ENCODE measurements at places on chromosomes 7 and 10.

DNA sequence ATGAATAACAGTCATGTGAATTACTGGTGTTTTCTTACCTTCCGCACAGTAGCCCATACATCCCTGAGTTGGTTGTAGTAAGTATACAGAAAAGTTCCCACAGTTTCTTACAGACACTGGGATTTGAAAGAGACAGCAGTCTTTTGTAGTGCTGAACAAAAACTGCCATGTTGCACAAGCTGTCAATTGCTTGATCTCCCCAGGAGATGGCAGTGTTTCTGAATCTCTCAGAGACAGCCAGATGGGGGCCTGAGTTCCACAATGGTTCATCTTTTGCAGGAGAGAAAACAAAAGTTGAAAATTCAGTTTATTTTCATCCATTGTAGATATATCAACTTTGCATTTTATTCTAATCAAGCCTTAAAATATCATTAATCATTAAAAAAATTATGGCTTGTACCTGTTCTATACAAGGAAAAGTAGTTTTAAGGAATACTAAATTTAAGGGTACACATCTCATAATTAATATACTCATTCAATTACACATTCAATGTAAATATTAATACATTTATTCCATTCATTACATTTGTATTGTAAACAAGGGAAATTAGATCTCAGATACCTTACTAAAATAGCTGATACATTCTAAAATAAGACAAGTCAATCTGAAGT lies 14.5 kb downstream of the VWDE start:
- DNase-seq = no peak

GRCh38 chr10:102914781-102915180 lies 3.3 kb upstream of the CNNM2 start:
- no peak for DNase-seq

GRCh38 chr7:79789584-79790345 lies 336.3 kb upstream of the MAGI2 start:
- no peak for DNase-seq

DNA sequence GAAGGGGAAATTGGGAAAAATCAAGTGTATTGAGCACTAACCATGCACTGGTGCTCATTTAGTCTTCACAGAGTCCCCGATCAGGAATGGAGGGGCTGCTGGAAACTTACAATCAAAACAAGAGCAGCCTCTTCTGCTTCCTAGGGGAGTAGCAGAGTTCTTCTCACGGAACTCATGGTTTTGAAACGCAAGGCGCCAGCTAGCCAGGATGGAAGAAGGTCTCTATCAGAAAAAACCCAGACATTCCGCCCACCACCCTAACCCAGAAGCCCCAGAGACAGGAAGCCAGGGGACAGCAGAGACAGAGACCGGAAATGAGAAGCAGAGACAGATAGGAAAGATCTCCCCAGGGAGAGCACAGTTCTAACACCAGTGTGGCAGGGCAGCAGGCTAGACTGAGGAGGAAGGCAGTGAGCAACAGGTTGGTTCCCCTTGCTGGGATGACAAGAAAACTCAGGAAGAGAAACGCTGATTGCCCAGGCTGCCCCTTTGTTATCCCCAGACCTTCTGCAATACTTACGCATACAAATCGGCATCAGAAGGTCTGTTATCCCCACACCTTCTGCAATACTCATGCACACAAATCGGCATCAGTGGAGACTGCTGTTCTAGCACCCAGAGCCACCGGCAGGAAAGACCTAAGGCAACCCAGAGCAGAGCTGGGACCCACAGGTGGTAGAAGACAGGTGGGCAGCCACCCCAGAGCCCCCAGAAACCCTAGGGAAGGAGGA lies 99.2 kb downstream of the CPXM2 start:
- no peak for DNase-seq

DNA sequence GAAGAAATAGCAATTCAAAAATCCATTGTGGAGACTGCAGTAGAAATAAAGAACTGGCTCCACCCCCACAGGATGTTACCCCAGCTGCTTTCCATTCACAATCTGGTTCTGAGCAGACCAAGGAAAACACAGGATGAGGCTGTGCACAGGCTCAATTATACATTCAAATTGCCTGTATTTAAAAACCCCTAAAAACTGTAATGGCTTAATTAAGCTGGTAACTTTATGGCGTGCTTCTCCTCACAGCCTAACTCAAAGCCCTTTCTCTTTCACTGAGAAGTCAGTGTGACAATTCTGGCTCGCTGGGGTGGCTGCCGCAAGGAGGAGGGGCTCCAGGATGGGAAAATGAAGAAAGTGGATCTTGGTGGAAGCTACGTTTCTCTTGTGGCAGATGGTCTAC lies 1191.1 kb downstream of the SORCS1 start:
- no peak for DNase-seq

GRCh38 chr10:76430061-76430645 lies 998.7 kb downstream of the LRMDA start:
- DNase-seq = no peak

- DNase-seq = no peak
Observed at GRCh38 chr10:122462533-122463465, 1.4 kb downstream of the HTRA1 start.

DNA sequence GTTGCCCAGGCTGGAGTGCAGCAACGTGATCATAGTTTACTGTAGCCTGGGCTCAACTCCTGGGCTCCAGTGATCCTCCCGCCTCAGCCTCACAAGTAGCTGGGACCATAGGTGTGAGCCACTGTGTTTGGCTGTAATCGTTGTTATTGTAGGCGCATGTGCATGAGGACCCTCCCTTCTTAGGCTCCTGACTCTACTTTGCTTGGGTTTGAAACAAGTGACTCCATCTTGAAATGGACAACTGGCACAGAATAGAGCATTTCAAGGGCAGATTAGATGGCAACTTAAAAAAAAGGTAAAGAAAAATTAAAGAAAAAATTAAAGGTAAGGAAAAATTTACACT lies 15.4 kb upstream of the GIMAP8 start:
- no peak for DNase-seq

DNA sequence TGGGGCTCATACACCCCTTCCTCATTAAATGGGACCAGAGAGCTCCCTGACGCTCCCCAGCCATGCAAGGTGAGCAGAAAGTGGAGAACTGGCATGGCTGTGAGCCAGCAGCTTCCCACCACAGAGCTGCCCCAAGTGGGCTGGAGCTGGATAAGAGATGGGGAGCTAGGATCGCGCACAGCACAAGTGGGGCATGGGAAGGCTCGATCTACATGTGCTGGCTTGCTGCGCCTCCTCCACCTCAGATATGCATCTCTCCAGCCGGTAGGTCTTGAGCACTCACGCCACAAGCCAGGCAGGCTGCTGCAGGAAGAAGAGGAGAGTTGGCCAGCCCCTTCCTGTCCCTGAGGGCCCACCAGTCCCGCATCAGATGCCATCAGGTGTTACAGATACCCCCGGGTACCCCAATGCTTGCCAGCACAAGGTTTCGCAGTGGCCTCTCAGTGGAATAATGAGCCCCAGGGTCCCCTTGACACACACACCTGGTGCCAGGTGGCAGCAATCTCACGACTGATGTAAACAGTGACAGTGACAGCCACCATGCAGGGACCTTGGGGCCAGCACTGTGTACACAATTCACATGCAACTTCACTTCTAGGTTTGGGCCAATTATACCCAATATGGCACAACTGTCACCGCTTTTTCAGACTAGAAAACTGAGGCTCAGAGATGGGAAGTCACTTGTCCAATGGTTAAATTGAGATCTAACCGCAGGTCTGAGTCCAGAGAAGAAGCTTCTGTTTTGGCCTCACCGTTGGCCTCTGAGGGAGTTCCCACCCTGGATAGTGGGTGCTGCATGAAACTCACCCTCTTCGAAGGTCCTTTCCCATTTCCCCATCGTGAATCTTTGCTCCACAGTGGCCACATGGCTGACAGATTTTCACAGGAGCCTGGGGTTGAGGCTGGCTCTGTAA lies 79.3 kb downstream of the OAT start:
- no peak for DNase-seq

DNA sequence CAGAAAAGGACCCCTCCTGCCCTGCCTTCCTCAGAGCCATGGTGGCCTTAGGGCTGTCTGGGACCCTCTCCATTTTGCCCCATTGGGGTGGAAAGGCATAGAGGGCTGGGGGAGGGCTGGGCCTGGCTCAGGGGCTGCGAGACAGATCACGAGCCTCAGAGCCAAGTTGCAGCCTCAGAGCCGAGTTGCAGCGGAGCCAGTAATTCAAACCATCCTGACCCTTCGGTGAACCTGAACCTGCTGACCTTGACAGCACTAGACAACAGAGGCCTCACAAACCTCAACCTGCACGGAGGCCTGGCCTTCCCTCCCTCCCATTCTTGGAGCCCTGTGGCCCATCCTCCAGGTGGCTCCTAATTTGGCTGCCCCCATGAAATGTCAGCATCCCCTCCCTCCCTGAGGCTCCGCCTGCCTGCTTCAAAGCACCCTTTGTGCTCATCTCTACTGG lies 45.4 kb downstream of the PAX2 start:
- DNase-seq = no peak

GRCh38 chr10:58994226-58995057 lies 182.0 kb upstream of the PHYHIPL start:
- DNase-seq = no peak

DNA sequence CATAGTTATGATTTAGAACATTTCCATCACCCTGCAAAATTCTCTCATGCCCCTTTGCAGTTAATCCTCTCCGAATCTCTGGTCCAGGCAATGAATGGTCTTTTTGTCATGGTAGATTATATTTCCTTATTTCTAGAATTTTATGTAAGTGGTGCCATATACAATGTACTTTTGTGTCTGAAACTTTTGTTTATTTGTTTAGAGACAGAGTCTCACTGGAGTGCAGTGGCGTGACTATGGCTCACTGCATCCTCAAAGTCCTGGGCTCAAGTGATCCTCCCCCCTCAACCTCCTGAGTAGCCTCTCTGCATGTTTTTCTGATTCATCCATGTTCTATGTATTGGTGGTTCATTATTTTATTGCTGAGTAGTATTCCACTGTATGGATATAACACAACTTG lies 23.2 kb upstream of the PDK4 start:
- no peak for DNase-seq

- no peak for DNase-seq
Observed at GRCh38 chr7:151886783-151887182, 9.9 kb upstream of the PRKAG2 start.

DNA sequence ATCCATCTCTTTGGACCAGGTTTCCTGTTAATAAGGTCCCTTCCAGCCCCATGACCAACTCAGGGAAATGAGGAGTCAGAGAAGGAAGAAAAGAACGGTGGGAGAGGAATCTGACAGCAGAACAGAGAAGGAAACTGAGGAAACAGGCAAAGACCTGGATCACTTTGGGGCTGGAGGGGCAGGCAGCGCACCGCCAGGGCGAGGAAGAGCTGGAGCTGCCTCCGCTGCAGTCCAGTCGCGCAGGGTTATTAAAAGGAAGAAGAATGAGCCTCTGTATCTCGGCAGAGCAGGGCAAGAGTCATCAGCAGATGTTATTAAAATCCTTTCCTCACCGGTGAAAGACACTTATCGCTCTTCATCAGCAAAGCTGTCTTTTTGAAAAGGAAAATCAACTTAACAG lies 37.7 kb upstream of the R3HCC1L start:
- DNase-seq = no peak

GRCh38 chr7:65235586-65235985 lies 138.1 kb upstream of the ZNF92 start:
- no peak for DNase-seq

DNA sequence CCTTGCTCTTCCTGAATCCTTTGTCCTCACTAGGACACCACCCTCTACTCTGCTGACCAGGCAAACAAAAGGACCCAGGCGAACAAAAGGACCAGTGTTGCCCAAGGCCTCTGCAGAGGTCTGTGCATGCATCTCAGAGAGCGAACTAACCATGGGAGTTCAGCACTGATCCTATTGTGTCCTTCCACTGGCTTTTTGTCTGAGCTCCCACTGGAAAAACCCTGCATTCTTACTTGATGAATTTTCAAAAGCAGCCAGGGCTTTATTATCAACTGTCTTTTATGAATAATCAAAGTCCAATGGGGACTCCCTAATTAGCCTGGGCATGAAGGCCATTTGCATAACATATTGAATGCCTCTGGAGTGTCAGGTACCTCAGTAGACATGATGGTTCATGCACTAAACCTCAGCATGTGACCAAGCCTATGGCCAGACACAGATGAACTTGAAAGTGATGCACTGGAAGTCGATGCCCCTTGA lies 140.6 kb downstream of the KCNMA1 start:
- DNase-seq = no peak

DNA sequence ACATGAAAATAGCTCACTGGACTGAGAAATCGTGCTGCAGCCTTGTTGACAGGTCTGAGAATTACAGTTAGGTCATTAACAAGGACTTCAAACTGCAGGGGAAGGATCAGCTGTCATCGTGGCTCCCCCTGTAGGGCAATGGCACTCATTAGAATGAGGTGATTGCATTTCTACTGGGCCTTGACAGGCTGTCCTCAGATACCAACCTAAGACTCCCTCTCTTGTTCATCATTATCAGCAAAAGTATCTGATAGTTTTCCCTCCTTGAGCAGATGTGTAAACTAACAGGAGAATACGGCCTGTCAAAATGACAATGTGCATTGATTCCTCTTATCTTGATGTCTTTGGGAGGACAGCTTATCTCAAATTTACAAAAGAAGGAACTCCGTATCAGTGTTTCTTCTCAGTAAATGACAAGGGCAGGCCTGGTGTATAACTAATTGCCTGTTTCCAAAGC lies 648.5 kb upstream of the LRRN3 start:
- no peak for DNase-seq

DNA sequence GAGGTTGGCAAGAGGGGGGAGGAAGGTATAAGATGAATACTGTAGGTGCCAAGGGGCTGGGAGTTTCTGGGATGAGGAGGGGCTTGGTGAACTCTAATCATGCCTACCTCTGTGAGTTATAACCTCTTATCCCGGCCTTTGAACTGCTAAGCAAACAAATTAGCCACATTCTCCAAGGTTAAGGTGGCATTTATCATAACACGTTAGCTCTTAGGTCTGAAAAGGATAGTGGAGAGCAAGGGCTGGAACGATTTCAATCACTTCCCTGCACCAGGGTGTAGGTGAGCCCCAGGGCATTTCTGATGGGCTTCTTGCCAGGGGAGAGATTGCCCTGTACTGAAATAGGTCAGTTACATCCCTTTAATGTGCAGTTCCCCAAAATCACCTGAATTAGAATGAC lies 28.6 kb upstream of the DMBT1 start:
- no peak for DNase-seq

GRCh38 chr7:80439894-80440821 lies 71.7 kb downstream of the GNAT3 start:
- DNase-seq = no peak

GRCh38 chr7:154750353-154750801 lies 252.5 kb downstream of the PAXIP1 start:
- DNase-seq = no peak

- no peak for DNase-seq
Observed at GRCh38 chr7:78226059-78226719, 427.6 kb downstream of the PHTF2 start.

- DNase-seq = peak; percentile 47
Observed at GRCh38 chr7:131688738-131689661, 132.6 kb upstream of the PODXL start.

GRCh38 chr7:64618785-64619456 lies 47.0 kb upstream of the ZNF107 start:
- no peak for DNase-seq

GRCh38 chr7:107666790-107667189 lies 6.2 kb downstream of the SLC26A4 start:
- no peak for DNase-seq
